ENCODE measurements at places on chromosomes 2 and 18.

GRCh38 chr2:28318023-28318422 is 74.6 kb upstream of the FOSL2 start:
- DNase-seq = no peak

- no peak for DNase-seq
Measured at GRCh38 chr2:238408615-238409340, 17.9 kb upstream of the ASB1 start.

GRCh38 chr2:74925361-74925786 is 33.1 kb upstream of the POLE4 start:
- no peak for DNase-seq

- DNase-seq = no peak
Measured at GRCh38 chr18:62037989-62038778, 145.4 kb upstream of the RNF152 start.

- no peak for DNase-seq
Measured at GRCh38 chr2:195151711-195152110, 505.3 kb upstream of the SLC39A10 start.

DNA sequence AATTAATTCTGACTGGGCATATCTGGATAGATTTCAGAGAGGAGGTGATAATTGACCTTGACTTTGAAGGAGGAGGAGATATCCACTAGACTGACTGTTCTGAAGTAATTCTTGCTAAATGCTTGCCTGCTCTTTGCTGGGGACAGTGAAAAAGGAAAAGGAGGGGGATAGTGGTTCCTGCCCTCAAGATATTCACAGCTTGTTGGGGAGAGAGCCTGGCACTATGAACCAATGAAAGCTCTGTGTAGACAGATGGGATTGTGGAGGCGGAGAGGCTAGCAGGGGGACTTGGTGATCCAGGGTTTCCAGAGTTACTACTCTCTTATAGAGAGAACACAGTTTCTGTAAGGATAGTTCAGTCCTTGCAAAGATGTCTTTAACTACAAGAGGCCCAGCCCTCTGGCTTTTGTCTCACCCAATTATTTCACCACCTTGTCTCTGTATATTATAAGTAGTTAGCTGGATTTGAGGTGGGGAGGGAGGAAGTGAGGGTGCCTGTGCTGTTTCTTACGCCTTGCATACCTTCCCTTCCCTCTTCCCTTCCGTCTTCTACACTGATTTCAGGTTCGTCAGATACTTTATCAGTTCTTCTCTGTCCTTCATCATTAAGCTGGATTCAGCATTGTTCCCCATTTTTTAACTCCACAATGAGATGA is 190.4 kb downstream of the PRKCE start:
- DNase-seq = no peak

- DNase-seq = no peak
Measured at GRCh38 chr18:49976795-49977560, 163.6 kb upstream of the ACAA2 start.

DNA sequence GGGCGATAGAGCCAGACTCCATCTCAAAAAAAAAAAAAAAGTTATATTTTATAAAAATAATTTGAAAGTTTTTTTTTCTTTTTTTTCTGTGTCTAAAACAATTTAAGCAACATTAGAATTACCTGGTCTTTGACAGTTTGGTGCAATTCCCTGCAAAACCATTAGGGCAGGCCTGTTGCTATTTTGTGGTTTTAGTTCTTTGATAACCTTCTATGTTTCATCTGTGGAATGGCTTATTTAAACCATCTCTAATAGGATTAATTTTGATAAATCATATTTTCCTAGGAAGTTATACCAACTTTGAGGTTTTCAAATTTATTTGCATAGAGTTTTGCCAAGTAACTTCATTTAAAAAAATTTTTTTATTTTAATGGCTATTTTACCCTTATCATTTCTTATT is 141.2 kb upstream of the TWIST2 start:
- no peak for DNase-seq

GRCh38 chr2:158722266-158723105 is 72.6 kb upstream of the DAPL1 start:
- no peak for DNase-seq

GRCh38 chr2:158796652-158797051 is 1.5 kb downstream of the DAPL1 start:
- no peak for DNase-seq
